ENCODE measurements at places on chromosomes 4 and X.

- no peak for DNase-seq
Measured at GRCh38 chr4:21656832-21657231, 291.7 kb downstream of the KCNIP4 start.

DNA sequence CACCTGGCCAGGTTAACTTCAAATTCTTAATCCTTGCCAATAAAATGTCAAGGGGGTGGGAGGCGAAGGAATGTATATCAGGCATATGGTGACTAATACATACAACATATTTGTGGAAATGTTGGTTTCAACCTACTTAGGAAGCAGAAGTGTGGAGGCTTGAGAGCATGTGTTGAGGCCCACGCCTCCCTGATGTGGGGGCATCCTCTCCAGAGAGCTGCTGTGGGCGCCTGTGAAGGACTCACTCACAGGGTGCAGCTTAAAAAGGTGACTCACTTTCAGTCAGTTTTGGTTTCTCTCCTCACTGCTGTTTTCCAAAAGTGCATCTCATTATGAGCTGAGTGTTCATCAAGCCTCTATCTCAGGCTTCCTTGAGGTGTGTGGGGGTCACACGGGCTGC, 27.5 kb downstream of the LNX1 start:
- DNase-seq: no peak

- DNase-seq: peak; percentile 68
Measured at GRCh38 chr4:26081795-26082498, 167.9 kb downstream of the SMIM20 start.

DNA sequence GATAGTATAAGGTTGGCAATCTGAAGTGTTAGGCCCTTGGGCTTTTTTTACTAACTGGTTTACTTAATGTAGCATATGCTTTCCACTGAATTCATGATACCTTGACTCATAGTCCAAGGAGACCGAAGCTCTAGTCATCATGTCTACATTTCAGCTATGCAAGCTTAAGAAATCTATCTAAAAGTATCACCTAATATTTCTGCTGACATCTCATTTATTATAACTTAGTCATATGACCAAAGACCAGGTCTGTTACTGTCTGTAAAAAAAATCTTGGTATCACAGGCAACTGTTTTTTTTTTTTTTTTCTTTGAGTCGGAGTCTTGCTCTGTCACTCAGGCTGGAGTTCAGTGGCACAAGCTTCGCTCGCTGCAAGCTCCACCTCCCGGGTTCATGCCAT, 814.0 kb upstream of the NDST4 start:
- no peak for DNase-seq

DNA sequence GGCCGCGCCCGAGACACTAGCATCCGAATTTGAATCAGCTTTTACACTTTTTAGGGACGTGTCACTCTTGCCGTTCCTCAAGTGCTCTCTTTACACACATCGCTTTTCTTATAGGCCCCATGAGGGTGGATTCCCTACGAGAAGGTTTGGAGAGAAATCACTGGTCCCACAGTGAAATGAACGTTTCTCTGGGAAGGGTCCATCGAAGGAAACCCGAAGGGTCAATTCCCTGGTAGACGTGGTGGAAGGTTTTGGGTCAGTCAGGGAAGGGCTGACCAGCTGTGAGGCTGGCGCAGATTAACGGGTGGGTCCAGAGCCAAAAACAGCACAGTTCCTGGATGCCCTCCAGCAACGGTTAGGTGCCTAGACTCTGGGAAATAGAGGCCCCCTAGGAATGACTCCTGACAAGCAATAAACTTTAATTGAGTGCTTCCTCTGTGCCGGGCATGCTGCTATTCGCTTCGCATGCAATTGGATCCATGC, 35.9 kb downstream of the ETDC start:
- DNase-seq: no peak

GRCh38 chr4:6250235-6250983, 19.2 kb upstream of the WFS1 start:
- peak; percentile 72 for DNase-seq

- no peak for DNase-seq
Measured at GRCh38 chrX:7606039-7606652, 236.8 kb upstream of the VCX start.

GRCh38 chr4:107931775-107932321, 499 bp downstream of the CYP2U1 start:
- peak; percentile 79 for DNase-seq

GRCh38 chr4:51851937-51852290, 9.0 kb downstream of the DCUN1D4 start:
- no peak for DNase-seq

- no peak for DNase-seq
Measured at GRCh38 chr4:76485450-76485849, 50.4 kb downstream of the SHROOM3 start.

DNA sequence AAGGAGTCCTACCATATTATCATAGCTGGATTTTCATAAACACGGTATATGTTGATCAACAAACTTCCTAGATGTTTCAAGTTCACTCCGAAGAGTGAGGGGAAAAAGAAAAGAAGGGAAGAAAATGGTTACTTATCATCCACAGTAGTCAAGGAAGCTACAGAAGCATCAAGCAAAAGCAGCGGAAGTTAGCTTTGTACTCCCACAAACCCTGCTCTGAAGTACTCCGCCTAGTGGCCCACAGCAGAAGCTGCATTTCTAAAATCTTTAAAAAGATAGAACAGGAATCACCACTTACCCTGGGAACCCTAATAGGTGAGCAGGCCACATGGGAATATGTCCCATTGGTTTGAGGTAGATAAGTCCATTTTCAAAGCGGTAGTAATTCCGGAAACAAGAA, 28.5 kb upstream of the FRG1 start:
- peak; percentile 35 for DNase-seq

DNA sequence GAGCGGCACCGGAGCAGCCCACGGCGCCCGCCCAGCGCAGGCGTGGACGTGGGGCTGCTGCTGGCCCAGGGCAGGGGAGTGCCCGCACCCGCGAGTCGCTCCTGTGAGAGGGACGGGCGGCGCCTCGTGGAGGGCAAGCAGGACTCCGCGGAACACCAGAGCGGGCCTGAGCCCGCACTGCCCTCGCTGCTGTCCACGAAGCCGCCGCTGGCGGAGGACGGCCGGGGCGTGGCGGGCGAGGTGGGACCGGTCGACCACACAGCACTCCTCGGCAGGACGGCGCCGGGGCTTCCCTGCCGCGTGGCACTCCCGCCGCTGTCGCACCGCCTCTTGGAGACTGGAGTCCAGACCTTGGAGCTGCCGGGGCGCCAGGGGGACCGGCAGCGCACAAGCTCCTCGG, 29.0 kb downstream of the FAM53A start:
- DNase-seq: no peak

DNA sequence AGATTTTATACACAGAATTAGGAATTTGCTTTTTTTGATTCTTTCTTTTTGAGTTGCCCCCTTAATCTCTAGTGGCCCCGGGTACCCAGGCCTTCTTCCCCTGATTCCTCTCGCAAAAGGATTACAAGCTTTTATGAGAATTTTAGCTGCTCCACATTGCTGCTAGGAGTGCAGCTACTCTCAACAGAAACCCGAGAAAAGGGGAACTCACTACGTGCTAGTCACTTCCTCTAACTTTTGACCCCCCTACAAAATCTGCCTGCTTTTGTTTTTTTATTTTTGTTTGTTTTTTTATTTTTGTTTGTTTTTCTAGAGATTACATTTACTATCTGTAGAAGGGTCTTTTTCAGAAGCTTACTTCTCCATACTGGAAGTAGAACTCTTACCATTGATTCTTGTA, 64.1 kb downstream of the ZNF81 start:
- peak; percentile 48 for DNase-seq

- DNase-seq: peak; percentile 84
Measured at GRCh38 chrX:56764153-56764974, 35.3 kb downstream of the NBDY start.

- DNase-seq: no peak
Measured at GRCh38 chrX:85988353-85988752, 59.0 kb downstream of the CHM start.

Data from OCI-LY7 (cell line).